Activated T-helper 9 cell treated with anti-CD3 and anti-CD28 coated beads, Interleukin-2, amount 50 U/mL, for 16 hours (primary cell): ENCODE measurements at places on chromosomes 1 and 21.

- DNase-seq, result no peak
These were observed 735.3 kb upstream of the ADGRL4 start for GRCh38 chr1:79741720-79742421.

GRCh38 chr1:205142102-205142469, 20.3 kb upstream of the RBBP5 start:
- no peak for DNase-seq

GRCh38 chr1:228228601-228229074, 20.8 kb downstream of the OBSCN start:
- no peak for DNase-seq

GRCh38 chr1:149903836-149904491, 4.6 kb downstream of the BOLA1 start:
- no peak for DNase-seq

DNA sequence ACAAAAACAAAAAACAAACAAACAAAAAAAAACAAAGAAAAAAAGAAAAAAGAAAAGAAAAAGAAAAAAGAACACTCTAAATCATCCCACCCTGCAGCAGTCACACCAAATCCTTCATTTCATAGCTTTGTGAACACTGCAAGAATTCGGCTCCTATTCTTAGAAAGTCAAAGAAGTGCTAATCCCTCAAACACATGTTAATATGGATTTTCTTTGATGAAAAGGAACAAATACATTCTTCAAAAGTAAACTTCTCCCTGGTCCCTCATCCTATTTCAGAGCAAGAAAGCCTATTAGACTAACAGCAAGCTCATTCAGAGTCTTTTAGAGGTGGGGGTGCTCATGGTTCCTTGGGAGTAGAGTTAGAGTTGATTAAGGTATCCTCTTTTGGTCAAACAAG, 7.2 kb upstream of the MRPL39 start:
- DNase-seq, result no peak

DNA sequence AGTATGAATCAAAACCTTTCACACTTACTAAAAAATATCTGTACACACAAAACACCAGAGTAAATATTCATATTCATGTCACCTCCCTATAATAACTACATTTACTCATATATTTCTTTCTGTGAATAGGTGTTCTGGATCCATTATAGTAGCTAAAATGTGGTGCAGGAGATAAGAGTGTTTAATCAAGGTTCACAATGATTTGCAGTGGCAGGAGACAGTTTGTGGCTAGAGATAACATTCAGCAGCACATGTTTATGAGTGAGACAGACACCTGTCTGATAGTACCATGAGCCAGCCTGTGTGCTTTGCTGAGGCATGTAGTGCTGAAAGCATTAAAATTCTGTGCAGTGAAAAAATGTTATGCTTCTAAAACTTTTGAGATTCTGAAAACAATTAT, 410.3 kb downstream of the SRGAP2C start:
- DNase-seq, result no peak

GRCh38 chr21:33696465-33696864, 54.2 kb downstream of the ITSN1 start:
- no peak for DNase-seq

DNA sequence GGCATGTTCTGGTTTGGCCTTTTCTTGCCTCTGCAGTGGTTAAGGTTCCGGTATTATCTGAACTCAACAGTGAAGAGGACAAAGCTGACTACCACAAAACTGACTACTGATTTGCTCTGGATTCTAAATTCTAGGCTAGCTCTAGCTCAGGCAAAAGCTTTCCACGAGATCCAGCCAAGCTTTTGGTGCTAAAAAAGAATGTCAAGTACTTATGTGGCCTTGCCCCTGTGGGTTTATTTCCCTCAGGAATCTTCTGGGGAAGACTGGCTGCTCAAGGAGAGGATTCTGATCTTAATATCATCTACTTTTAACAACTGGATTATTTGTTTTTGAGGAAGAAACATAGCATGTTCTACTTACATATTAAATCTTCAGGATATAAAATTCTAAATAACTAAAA, 26.1 kb upstream of the MTMR11 start:
- DNase-seq, result no peak

GRCh38 chr1:95437781-95438180, 203.8 kb downstream of the RWDD3 start:
- no peak for DNase-seq

GRCh38 chr1:246445503-246445902, 61.6 kb downstream of the SMYD3 start:
- no peak for DNase-seq

GRCh38 chr1:87137342-87137739, 191.3 kb upstream of the LMO4 start:
- DNase-seq, result no peak

DNA sequence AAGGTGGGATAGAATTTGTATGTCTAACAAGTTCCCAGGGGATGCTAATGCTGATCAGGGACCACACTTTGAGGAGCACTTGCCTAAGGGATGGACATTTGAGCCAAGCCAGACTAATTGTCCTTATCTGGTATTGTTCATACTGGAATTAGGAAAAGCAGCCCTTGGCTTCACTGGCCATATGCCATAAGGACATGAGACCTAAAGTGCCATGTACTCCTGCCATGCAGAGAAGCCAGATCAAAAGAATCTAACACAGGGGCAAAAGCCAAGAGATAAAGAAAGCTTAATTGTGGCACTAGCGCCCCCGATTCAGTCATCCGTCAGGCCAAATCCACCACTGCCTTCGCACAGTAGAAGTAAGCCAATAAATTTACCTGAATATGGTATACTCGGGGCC, 45.7 kb downstream of the RNF11 start:
- DNase-seq, result no peak

DNA sequence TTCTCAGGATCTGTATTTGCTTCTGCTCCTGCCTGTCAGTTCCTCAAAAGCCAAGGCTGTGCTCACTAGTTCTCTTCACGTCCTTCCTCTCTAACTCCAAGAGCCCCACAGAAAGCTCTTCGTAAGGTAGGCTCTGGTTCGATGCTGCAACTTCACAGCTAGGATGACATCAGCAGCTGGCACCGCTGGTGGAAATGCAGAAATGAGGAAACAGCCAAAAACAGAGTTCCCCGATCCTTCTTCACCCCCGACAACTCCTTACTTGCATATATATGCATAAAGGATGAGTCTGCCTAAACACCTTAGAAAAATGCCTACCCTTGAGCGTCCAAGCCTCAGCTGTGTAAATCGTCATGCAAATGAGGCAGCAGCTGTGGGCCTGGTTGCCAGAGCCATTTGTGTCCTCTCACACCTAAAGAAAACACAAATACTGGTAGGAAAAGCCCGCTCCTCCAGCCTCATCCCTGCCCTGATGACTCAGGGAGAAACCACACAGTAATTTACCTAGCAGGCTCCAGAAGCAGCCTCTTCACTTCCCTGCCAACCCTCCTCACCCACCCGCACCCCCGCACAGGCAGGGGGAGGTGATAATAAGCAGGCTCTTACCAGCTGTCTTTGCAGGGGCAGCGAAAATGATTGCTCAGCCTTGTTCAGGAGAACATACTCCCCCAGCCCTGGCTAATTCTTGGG, 28.2 kb downstream of the BATF3 start:
- DNase-seq, result no peak

DNA sequence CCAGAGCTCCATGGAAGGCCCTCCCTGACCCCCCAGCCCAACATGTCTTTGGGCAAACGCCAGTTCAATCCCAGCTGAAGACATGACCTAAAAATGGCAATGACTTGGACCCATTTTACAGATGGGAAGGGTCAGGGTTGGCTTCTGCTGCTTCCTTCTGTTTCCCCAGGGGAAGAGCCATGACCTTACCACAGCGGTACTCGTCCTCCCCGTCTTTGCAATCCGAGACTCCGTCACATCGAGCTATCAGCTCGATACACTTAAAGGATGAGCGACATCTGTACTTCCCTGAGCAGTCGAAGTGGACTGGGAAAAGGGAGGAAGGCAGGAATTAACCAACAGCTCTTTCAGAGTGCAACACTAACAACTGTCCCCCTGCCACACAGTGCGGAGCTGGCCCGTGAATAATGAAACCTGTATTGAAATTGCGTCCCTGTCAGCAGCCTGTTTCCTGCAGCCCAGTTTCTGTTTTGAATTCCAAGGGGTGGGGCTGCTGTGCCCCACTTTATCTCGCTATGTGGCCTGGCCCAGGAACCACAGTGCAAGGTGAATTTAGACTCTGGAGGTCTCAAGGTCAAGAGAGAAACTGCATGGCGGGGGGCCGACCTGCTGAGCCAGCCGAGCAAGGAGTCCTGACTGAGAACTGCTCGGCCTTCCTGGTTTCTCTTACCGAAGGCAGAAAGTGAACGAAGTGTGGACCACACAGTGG, 7.0 kb downstream of the TMPRSS3 start:
- no peak for DNase-seq

DNA sequence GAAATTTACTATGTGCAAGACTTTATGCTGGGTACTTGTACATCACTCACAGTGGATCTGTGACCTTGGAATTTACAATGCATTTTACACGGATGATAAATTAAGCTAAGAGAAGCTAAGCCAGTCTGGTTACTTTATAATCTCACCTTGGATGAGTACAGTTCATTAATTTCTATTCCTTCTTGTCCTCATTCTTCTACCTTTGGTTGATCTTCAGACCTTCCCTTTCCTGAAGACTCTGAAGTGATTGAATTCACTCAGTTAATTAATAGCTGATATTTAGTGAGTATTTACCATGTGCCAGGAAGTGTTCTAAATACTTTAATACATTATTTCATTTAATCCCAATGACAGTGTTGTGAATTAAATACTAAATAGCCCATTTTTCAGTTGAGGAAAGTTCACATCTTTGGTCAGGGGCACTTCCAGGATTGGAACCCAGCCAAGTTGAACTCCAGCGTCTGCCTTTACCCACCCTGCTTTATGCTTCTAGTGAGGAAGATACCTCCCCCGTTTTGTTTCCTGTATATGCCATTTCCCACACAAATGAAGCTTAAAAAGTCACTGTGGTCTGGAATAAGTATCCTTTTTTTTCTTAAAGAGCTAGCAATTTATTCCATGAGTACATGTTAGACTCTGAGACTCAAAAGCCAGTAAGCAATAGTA, 146.6 kb downstream of the TLR5 start:
- DNase-seq, result no peak

- no peak for DNase-seq
These were observed 132.2 kb downstream of the TIAM1 start for GRCh38 chr21:31211836-31212235.

GRCh38 chr1:236002572-236002971, 62.3 kb downstream of the NID1 start:
- DNase-seq, result no peak

DNA sequence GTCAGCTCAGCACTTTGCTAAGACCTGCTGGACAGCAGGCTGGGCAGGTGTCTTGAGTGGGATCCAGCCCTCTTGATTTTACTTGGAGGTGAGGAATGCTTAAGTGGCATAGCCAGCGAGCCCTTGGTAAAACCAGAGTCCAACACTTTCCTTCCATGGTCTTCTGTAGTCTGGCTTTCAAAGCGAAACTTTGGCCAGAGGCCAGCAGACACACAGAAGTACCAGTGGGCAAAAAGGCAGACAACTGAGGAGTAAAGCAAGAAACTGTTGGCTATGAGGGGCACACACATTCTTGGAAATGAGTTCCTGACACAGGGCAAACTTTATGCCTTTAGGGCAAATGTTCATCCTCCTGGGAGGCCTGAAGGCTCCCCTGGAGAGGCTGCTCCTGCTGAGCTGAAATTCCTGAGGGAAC, 281.0 kb upstream of the POU3F1 start:
- no peak for DNase-seq

- no peak for DNase-seq
These were observed 10.4 kb downstream of the LDLRAD1 start for GRCh38 chr1:54007613-54008012.

GRCh38 chr1:55310505-55310971, 95.4 kb upstream of the USP24 start:
- no peak for DNase-seq

GRCh38 chr1:66852870-66853269, 51.8 kb upstream of the INSL5 start:
- no peak for DNase-seq

- DNase-seq, result no peak
These were observed 90.8 kb upstream of the SLC2A1 start for GRCh38 chr1:43049481-43049880.

DNA sequence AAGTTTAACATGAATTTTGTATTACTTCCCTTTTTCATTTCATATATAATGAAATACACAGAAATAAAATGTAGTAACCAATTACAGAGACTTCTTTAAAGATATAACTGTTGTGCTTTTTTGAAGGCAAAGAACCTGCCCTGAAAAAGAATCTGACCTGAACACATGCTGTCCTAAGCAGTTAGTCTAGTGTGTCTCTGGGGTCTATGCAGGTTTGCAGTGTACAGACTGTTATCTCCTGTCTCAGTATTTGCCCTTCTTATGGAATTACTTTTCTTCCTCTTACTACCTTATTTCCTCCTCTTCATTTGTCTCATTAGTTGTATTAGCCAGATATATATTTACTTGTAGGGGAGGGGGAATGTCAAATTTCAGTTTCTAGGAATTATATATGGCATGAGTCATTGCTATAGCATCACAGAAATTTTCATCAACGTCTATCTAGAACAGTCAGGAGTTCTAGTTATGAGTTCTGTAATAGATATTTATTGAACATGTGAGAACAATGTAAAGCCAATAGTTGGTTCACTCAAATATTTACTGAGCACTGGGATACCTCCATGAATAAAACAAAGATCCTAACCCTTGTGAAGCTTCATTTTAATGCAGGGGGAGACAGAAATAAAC, 28.4 kb upstream of the PLEKHO1 start:
- DNase-seq, result no peak

GRCh38 chr21:34874684-34875513, 174.2 kb downstream of the RUNX1 start:
- no peak for DNase-seq

DNA sequence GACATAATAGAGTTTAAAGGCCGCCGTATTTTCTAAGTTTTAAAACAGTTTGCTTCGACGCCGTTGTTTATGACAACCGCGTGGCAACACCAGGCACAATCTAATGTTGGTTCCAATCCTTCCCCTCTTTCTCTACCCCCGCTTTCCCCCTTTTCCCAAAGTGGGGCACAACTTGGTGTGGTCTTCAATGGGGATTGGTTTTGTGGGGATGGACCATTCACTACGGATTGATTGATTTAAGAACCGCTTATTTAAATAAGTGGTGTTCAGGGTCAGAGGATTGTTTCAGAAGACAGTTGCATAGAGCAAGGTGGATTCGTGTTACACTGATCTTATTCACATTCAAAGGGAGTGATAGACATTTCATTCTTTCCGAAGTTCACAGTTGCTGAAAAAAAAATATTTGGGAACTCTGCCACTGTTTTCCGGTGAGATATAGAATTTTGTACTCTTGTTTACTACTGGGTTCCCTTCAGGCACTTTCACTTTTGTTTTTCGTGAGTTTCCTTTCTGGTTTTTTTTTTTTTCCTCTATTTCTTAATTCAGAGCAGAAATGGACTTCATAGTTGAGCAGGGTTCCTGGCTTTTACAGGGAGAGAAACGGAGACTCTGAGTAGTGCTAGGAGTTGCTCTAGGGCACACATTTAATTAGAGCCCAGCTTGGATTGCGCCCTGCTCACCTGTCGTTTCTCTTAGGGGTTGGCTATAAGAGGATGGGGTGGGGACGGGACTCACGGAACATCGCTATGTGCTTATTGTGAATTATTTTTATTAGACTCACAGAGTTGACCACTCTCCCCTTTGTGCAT, 79.6 kb upstream of the AK4 start:
- DNase-seq, result no peak
